Suprapubic skin (tissue), 4 donors: ENCODE measurements at places on chromosomes 4 and X. TPM values are rescaled to one million over a fixed set of nuclear protein-coding genes. Genes with fewer than 3 reads are reported as not detected.

DMRTC1 gene
- not detected for total RNA-seq

GRCh38 chr4:37279894-37280592 is 35.5 kb downstream of the NWD2 start:
- no peak overlapping the region for H3K27ac ChIP-seq
- H3K27me3 ChIP-seq = no peaks in the 10 kb centered on the region
- no peaks in the 10 kb centered on the region for H3K36me3 ChIP-seq
- no peak overlapping the region for H3K4me3 ChIP-seq
- no peak for DNase-seq

- DNase-seq = no peak
- H3K4me3 ChIP-seq = no peak overlapping the region
- no peak overlapping the region for H3K27ac ChIP-seq
- H3K36me3 ChIP-seq = no peaks in the 10 kb centered on the region
- no peaks in the 10 kb centered on the region for H3K27me3 ChIP-seq
Measured at GRCh38 chr4:96316776-96317175, 476.9 kb downstream of the PDHA2 start.

GRCh38 chrX:66221856-66222255 is 57.8 kb downstream of the HEPH start:
- H3K36me3 ChIP-seq = no peaks in the 10 kb centered on the region
- no peak for DNase-seq
- no peaks in the 10 kb centered on the region for H3K27me3 ChIP-seq
- no peaks in the 10 kb centered on the region for H3K4me1 ChIP-seq
- no peak overlapping the region for H3K4me3 ChIP-seq

GRCh38 chrX:132491191-132491590 is 2.4 kb upstream of the MBNL3 start:
- H3K36me3 ChIP-seq = no peaks in the 10 kb centered on the region
- no peaks in the 10 kb centered on the region for H3K27me3 ChIP-seq
- H3K4me1 ChIP-seq = peaks cover 5% of the 10 kb centered on the region
- H3K4me3 ChIP-seq = peak overlapping the region; percentile 62
- no peak overlapping the region for H3K27ac ChIP-seq
- DNase-seq = no peak
